ENCODE measurements at places on chromosomes 11 and 22.

- no peak for DNase-seq
Observed at GRCh38 chr11:122723106-122723505, 67.6 kb downstream of the UBASH3B start.

- DNase-seq = peak; percentile 8
Observed at GRCh38 chr11:129611661-129612446, 203.8 kb upstream of the TMEM45B start.

DNA sequence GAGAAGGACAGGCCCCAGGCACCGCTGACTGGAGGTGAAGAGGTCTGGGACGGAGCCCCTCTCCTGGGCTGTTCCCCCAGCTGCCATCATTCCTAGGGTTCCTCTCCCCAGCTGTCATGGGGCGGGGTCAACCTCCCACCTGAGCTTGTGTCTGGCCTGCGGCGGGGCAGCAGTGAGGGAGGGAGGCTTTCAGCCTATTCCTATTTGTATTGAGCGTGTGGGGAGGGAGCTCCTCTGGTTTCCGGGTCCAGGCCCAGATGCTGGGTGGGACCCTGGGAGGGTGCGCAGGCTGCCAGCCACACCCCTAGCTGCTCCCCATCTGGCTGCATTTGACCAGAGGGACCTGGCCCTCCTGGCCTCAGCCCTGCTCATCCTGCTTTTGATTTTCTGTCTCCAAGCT lies 13.7 kb downstream of the TSPAN4 start:
- no peak for DNase-seq

DNA sequence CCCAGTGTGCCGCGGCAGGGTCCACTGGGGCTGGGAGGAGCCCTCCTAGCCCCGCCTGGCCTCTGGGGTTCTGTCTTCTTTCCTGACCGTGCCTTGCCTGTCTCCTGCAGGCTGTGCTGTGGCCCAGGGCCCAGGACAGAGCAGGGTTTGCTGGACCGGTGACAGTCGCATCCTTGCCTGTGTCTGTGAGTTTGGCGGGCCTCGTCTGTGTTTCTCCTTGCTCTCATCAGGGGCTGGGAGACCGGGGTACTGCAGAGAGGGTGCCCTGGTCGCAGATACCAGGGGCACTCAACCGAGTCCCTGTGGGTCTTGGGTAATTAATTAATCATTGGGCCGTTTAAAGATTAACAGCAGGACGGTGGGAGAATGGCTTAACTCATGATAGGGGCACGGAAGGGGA lies 29.9 kb downstream of the RPL3 start:
- DNase-seq = peak; percentile 87

GRCh38 chr22:45526281-45526680 lies 23.6 kb downstream of the FBLN1 start:
- DNase-seq = no peak

DNA sequence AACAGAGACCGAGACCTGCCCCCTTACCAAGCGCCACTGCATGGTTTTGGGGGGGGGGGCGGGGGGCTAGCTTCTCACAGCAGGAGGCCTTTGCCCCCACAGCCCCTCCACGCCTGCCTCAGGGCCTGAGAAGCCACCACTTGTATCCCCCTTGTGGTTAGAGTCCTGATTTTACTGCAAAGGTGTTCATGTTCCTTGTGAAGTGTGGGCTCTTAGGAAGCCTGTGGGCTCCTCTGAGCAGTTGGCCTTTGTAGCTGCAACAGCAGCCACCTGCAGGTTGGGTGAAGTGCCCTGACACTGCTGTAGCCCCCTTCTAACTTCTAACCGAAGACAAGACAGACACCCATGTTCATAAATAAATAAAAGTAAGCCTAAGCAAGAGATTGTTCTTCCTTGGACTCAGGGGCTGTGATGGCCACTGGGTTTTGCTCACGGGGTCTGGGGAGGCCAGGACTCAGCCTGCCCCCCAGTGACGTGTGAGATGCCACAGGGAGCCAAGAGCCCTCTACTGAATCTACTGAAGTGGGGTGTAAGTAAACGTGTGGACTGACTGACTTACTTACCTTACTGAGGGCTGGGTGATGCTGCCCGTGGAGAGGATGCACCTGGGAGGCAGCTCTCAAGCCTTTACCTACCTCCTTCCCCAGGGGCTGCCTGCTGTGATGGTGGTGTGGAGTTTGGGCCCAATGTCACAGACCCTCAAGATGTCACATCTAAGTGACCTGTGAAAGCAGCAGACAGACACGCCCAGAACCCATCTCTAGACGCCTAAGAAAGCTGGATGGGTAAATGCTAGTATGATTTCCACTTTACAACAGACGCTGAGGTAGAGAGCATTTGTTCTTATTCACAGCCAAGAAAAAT lies 25.8 kb downstream of the USP35 start:
- no peak for DNase-seq

DNA sequence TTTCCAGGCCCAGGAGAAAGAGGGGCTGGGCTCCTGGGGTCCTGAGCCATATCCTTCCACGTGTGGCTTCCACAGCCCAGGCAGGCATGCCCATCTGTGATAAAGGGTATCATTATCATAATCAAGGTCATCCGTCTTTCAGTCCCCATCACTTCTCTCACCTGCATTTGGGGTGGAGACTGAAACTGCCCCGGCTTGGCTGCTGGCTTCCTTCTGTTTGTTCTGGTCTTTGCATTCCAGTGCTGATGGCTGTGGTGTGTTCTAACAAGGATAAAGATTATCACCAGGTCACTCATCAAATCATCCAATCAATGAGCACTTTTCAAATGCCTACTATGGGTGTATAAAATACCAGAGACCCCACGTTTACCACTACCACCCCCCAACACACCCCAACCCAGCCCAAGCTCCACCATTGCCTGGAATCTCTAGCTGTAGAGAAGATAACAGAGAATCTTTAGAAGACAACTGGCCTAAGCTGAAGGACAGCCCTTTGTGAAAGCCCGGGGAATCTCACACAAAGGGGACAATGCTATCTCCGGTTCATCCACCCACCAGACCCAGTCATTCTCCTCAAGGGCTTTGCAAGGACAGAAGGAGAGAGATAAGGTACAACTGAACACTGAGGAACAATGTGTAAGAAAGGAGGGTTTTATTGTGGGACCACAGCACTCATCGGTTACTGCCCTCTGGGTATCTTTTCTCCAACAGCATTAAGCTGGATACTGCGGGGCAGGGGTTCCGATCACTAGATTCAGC lies 54.9 kb downstream of the AHNAK start:
- DNase-seq = no peak

GRCh38 chr11:107102692-107103477 lies 84.6 kb upstream of the GUCY1A2 start:
- DNase-seq = no peak

- DNase-seq = peak; percentile 81
Observed at GRCh38 chr11:61756452-61757212, 4.2 kb downstream of the MYRF start.

- DNase-seq = no peak
Observed at GRCh38 chr22:33180356-33180755, 122.2 kb upstream of the SYN3 start.

DNA sequence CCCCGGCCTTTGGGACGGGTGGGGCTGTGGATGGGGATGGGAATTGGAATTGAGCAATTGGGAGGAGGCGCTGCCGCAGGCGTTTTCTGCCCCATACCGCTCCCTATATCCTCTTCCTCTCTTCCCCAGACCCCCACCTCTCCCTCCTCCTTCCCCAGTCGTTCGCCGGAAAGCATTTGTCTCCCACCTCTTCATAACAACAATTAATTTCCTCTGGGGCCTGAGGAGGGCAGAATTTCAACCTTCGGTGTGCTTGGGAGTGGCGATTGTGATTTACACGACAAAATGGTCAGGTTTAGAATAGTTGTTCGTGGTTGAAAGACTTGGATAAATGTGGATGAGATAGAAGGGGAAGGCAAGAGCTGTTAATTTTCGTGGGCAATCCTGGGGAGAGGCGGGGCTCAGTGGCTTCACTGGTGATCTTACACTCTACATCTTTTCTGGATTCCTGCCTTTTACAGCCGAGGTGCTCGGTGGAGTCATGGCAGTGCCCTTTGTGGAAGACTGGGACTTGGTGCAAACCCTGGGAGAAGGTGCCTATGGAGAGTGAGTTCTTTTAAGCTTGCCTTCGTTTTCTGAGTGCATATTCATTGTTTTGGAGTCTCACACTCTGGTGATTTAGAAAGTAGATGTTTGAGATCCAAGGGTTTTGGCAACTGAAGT lies 1.5 kb downstream of the CHEK1 start:
- DNase-seq = peak; percentile 73

GRCh38 chr22:45235851-45236342 lies 4.8 kb downstream of the KIAA0930 start:
- no peak for DNase-seq

DNA sequence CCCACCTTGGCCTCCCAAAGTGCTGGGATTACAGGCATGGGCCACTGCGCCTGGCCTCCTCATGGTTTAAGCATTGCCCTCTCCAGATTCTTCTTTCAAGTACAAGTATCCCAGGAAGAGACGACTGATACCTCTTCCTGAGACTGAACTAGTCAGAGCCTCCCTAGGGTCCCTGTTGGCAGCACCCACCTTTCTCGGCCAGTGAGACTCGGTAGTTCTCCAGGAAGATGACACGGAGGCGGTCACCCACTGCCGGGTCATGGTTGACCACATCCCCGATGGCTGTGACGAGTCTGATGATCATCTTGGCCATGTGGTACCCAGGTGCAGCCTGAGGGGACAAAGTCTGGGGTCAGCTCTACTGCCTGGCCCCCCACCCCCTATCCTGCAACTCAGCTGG lies 7.2 kb upstream of the RASGRP2 start:
- DNase-seq = no peak

DNA sequence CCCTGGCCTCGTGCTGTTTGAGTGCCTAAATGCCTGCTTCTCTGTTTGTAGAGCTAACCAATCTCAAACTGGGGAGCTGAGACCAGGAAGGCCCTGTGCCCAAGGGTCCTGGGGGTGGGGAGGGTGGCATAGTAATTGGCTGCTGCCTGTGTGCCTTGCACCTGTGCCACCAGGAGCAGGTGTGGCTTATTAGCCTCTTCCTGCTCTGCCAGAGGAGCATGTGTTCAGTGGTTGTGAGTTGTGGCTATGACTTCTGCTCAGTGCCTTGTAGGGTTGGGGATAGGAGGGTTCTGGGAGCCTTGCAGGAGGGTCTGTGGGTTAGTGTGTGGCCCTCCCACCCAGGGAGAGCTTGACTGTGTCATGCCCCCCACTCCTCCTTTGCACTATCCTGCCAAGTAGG lies 109.2 kb downstream of the ZBTB16 start:
- no peak for DNase-seq

GRCh38 chr22:31148953-31149627 lies 8.8 kb upstream of the PLA2G3 start:
- DNase-seq = peak; percentile 57

DNA sequence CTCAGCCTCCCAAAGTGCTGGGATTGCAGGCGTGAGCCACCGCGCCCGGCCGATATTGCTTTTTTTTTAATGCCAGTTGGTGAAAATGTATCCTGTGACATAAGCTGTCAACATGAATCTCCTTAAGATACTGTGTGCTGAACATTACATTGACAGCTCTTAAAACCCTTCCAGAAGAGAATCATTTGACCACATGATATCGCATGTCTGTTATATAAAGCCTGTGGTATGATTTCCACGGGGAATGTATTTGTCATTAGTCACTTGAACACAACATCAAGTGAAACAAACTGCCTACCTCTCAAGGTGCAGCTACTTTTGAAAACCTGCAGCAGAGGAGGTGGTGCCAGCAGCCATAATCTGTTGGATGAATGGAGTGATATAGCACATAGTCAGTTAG lies 67.0 kb downstream of the BCL2L13 start:
- DNase-seq = peak; percentile 25

DNA sequence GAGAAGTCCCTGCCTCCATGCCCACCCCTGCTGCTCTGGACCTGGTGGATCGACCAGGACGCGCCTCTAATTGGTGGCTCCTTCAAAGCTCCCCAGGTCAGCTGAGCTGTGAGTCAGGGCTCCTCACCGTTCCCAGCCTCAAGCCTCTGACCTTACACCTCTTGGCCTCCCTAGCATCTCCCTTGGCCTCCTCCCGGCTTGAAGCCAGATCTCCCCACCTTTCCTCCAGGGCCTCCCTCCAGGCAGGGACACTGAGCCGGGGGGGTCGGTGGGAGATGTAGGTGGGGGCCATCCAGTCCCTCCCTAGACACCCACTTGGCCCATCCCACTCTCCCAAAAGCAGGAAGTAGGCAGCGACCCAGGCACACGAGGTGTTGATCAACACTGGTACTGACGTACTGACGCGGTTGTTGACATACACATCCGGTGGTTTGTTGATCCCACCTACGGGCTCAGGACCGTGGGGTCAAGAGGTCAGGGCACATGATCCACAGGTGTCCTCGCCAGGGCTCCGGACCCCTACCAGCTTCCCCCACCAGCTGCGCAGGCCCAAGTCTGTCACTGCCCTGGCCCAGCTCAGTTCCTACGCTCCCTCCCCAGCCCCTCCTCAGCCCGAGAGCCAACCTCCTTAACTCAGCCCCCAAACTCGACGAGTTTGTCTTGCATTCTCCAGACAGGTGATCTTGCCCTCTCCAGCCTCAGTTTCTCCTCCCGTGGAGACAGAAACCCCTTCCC lies 802 bp downstream of the ATG2A start:
- peak; percentile 39 for DNase-seq

GRCh38 chr11:9852465-9852864 lies 188.6 kb downstream of the SWAP70 start:
- DNase-seq = no peak

DNA sequence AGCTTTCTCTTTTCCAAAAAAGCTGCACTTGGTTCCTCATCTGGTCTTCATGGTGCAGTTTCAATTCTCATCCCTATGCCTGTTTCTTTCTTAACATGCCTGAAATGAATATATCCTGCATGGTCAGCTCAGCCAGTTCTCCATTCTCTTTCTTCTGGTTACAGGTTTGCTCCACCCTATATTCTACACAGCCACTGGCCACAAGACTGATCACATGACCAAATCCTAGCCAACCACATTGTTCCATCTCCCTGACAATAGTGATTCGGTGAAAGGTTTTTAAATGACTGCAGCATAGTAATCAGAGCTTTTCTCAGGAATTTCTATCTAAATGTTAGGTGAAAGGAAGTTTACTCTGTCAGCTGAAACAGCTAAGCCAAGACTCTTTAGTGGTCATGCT lies 891.4 kb downstream of the METTL15 start:
- DNase-seq = no peak

GRCh38 chr11:34075178-34075820 lies 23.8 kb downstream of the CAPRIN1 start:
- no peak for DNase-seq

DNA sequence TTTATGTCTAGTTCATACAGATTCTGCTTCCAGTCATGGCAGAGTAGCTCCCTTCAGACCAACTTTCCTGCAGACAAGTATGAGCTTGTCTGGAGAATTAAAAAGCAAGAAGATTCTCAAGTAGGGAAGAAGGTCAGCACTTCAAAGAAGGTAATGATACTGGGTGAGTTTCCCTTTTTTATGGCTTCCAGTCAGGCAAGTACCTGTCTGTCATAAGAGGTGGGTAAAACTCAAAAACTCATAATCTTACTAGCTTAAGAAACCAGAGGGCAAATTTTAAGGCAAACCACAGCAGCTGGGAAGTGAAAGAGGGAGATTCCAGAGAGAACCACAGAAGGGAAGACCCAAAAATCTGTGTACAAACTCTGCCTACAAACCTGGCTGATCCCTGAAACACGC lies 54.2 kb downstream of the DENND5A start:
- no peak for DNase-seq

- no peak for DNase-seq
Observed at GRCh38 chr11:119042927-119043326, 12.2 kb upstream of the SLC37A4 start.

Measured in Caki2 (cell line).